Fibroblast of villous mesenchyme (primary cell): ENCODE measurements at places on chromosomes 1 and 21. TPM values are rescaled to one million over a fixed set of nuclear protein-coding genes. Genes with fewer than 3 reads are reported as not detected.

CCDC27 gene
- not detected in 2 replicates for total RNA-seq

SHISAL2A gene
- total RNA-seq, result not detected in 2 replicates

- no peak for DNase-seq
These were observed 64.8 kb downstream of the TP53BP2 start for GRCh38 chr1:223780949-223781348.

GRCh38 chr21:31186916-31187315 lies 148.6 kb upstream of the KRTAP19-8 start:
- DNase-seq, result no peak

DNA sequence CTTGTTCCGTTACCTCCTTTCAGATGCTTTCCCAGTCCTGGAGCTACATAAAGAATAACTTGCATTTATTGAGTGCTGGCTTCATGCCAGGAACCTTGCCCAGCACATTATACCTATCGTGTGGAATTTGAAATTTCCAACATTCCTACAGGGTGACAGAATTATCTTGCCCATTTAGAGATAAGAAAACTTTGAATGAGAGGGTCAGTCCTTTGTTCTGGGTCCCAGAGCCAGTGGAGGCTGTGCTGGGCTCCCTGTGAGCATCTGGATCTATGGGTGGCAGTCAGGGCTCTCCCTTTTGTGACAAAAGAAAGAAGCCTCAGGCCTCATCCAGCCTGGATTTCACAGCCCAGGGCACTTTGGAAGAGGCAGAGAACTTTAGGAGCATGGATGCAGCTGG lies 3.2 kb downstream of the GSTM4 start:
- DNase-seq, result no peak

DNA sequence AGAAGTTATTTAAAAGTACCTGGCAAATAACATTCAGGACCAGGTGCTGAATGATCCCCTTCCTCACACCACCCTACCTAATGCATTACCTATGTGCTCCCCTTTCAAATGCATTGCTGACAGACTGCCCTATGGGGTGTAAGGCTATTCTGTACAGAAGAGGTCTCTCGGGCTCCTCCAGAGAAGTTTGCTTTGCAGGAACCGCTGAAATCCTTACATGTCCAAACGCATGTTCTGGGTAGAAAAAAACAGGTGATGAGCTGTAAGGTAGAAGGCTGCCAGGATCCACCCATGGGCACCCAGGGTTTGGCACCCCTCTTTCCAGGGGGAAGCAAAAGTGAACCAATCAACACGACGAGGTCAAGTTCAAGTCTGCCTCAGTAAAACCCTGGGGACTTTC lies 58.3 kb upstream of the TARBP1 start:
- DNase-seq, result no peak

GRCh38 chr1:162416215-162416614 lies 4.3 kb upstream of the SH2D1B start:
- no peak for DNase-seq

GRCh38 chr1:25710583-25711347 lies 89.2 kb upstream of the SELENON start:
- no peak for DNase-seq
